Left kidney (tissue), 8 donors: ENCODE measurements at places on chromosomes 5 and 9.

DNA sequence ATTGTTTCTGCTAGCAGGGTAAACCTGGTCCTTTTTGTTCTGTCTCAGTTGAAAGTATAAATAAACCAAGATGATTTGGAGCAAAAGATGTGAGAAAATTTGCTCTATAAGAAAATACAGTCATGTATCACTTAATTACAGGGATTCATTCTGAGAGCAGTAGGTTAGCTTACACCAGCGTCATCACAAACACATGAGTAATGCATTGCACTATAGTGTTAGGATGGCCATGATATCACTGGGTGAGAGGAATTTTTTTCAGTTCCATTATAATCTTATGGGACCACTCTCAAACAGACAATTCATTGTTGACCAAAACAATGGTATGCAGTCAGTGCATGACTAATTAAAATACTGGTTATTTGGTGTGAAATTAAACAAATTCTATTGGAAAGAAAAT is 430.9 kb downstream of the CHSY3 start:
- DNase-seq: no peak

DNA sequence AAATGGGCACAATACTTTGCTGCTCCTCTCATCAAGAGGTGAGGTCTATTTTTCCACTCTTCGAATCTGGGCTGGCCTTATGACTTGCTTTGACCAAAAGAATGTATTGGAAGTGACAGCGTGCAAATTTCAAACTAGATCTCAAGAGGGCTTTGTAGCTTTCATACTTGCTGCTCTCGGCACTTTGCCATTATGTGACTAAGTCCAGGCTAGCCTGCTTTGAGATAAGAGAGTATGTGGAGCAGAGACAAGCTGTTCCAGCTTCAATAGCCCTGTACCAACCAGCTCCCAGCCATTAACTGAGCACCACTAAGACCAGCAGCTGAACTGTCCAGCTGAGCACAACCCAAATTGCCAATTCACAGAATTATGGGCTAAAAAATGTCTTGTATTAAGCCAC is 124.6 kb downstream of the ACER2 start:
- DNase-seq: no peak

- no peak for DNase-seq
Measured at GRCh38 chr9:134624137-134624591, 17.4 kb upstream of the COL5A1 start.

GRCh38 chr5:93621327-93621798 is 38.3 kb downstream of the NR2F1 start:
- DNase-seq: peak; percentile 80

DNA sequence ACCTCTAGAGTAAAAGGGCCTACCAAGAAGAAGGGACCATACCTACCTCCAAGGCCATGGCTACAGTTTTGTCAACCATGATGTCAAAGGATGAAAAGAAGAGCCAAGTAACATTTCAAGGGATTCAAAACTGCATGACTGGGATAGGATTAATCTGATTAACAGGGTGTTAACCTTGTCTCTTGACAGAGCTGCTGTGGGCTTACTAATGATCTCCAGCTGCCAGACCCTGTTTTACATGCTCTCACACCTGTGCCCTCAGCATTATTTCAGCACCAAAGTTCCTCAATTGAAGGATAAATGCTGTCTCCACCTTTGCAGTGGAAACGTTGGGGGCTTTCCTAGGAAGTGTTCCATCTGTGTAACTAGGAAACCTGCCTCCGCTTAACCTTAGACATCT is 78.3 kb downstream of the DMAC1 start:
- no peak for DNase-seq

DNA sequence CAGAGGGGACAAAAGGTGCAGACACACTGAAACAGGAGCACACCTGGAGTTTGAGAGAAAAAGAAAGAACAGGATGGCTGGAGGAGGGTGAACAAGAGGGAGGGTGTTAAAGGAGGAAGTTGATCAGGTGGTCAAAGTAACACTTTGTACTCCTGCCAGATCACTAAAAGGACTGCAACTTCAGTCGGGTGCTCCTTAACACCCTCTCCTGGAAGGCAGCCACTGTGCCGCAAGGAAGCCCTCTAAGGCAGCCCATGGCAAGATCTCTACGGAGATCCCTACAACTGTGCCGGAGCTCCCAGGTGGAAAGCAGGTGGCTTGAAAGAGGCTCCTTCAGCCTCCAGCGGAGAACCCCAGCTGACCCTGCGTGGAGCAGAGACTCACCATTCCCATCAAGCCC is 124.4 kb upstream of the MSX2 start:
- no peak for DNase-seq

DNA sequence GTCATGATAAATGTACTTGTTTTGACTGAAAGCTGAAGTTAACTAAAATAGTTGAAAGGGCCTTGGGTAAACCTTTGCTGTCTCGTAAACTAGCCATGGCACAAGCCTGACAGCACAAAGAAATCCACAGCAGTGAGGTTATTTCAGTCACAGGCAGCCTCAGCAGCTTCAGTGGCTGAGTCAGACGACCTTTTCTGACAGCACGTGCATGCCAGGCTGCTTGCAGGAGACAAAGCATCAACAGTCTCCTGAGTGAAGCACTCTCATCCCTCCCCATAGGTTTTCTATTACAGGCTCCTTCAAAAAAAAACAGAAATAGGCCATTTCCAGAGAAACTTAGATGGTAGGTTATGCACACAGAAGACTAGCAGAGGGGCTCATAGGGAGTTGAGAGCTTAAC is 34.6 kb downstream of the OXCT1 start:
- peak; percentile 17 for DNase-seq

DNA sequence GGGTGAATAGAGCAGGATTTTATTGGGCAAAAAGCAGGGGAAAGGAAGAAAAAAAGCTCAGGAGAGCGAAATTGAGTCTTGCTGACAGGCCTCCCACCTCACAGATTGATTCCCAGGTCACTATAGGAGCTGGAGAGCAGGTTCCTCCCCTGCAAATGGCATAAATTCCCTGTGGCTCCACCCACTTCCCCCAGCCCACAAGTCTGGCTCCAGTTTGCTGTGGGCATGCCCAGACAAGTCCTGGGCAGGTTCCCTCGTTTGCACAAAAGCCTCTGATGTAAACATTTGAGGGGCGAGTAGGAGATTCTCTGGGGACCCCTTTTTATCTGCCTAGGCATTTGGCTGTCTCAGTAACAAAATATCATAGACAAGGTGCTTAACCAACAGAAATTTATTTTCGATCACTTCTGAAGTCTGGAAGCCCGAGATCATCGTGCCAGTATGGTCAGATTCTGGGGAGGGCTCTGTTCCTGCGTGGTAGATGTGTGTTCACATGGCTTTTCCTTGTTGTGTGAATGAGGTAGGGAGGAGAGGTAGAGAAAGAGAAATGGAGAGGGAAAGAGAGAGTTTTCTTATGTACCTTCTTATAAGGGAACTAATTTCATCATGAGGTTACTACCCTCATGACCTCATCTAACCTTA is 614.5 kb downstream of the MAT2B start:
- peak; percentile 24 for DNase-seq

DNA sequence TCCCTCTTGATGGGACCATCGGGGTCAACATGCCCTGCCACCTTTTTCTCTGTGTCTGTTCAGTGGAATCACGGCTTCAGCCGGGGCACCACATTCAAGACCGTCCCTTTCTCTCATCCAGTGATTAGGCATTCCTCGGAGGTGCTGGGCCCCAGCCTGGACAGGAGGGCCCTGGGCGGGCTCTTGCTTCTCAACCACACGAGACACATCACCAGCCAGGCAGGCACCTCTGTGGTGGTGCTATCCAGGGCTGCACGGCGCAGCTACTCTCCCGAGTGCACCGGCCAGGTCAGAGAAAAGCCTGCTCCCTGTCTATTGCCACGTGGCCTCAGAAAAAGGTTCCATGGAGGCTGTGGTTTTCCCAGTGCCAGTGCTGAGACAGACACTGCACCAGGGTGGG is 255.2 kb upstream of the IRX1 start:
- DNase-seq: no peak

- DNase-seq: no peak
Measured at GRCh38 chr5:141503681-141504080, 14.8 kb downstream of the PCDHGC5 start.

GRCh38 chr5:64773533-64773932 is 4.8 kb downstream of the CWC27 start:
- DNase-seq: no peak

GRCh38 chr5:159549046-159549445 is 218.8 kb upstream of the IL12B start:
- no peak for DNase-seq

- DNase-seq: no peak
Measured at GRCh38 chr9:134262035-134262434, 64.2 kb upstream of the RXRA start.

DNA sequence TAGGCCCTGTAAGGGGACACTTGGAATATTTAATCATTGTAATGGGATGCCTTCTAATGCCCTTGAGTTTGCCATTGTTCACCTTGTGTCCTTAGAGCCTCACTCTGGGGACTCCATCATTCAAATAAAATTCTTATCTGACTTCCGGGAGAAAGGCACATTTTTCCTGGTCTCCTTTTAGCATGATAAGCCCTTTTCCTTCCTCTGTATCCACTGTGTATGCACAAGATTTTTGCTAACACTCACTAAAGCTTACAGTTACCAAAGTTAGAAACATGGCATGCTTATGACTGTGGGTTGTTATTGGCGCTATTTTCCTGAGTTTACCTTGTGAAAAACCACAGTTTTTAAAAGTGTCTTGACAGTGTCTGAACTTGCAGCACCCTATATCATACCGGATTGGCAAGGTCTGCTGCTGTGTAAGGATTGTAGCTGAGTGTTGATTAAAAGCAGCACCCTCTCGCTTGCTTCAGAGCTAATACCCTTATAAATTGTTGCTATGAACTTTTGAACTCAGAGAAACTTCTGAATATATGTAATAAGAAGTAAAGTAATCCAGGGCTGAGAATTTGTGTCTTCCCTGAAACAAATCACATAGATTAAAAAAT is 46.4 kb downstream of the SNCAIP start:
- no peak for DNase-seq

DNA sequence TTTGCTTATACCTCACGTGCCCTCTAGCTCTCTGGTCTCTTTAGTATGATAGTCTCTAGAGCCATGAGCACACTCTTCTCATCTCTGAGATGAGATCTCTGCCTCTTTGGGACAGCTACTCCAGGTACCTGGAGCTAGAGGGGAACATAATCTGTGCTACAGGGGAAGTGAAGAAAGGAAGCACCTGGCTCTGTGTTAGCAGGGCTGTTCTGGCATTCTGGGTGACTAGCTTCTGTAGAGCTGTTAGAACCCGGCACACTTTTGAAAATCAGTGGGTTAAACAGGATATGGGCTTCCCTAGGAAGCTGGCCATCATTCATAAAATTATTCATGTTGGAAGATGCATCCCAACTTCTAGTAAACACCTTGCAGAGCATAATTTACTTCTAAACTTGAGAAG is 224.8 kb downstream of the MCTP1 start:
- DNase-seq: no peak

GRCh38 chr5:72387985-72388384 is 67.8 kb downstream of the PTCD2 start:
- no peak for DNase-seq

DNA sequence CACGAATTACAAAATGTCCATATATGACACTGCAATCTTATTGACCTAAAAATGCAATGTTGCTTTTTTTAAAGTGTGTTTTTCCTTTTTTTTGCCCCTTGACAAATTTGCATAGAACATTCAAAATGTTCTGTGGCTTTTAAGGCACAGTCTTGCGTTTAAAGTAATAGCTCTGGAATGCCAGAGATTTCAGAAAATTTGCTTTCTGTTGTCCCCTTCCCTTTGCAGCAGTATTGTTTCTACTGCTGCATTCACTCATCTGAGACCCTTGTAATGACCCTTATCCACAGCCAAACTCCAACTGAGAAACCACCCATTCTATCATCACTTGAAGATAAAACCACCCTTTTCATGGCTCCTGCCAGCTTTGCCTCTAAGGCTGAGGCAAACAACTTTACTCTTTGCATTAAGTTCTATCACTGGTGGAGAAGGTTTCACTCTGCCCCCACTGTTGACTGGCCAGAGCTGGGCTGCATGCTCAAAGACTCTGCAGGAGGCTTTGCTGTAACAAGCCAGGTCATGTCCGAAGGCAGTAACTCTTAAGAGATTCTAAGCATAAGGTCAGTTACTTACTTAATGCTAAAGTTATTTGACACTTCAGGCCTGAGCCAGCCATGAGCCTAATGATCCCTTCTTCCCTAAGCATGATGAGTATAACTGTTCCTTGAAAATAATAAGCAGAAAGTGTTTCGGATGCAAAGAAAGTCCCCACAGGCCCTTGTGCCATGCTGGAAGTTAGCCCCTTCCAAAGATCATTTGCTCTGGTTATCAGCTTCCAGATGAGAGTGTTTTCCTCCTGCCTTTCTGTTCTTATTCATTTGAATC is 101.9 kb downstream of the CD180 start:
- DNase-seq: no peak

DNA sequence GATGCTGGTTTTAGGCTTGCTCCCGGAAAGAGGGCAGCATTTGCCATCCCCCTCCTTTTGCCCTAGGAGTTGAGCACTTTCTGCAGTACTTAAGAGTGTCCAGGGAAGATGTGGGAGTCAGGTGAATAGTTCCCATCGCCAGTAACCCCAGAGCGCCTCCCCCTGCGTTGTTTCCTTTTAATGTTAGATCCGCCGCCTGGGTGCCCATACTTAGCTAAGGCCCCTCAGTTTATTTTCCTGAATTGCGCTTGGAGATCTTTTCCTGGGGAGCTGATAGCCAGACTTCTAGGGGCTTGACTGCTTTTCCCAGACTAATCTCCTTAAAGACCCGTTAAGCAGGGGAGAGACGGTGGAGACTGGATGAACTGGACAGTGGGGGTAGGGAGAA is 377 bp upstream of the PCDHAC2 start:
- DNase-seq: peak; percentile 10

GRCh38 chr5:164885179-164885578 is 1379.8 kb downstream of the MAT2B start:
- DNase-seq: no peak

- no peak for DNase-seq
Measured at GRCh38 chr9:137310189-137311052, 8.3 kb upstream of the NRARP start.

DNA sequence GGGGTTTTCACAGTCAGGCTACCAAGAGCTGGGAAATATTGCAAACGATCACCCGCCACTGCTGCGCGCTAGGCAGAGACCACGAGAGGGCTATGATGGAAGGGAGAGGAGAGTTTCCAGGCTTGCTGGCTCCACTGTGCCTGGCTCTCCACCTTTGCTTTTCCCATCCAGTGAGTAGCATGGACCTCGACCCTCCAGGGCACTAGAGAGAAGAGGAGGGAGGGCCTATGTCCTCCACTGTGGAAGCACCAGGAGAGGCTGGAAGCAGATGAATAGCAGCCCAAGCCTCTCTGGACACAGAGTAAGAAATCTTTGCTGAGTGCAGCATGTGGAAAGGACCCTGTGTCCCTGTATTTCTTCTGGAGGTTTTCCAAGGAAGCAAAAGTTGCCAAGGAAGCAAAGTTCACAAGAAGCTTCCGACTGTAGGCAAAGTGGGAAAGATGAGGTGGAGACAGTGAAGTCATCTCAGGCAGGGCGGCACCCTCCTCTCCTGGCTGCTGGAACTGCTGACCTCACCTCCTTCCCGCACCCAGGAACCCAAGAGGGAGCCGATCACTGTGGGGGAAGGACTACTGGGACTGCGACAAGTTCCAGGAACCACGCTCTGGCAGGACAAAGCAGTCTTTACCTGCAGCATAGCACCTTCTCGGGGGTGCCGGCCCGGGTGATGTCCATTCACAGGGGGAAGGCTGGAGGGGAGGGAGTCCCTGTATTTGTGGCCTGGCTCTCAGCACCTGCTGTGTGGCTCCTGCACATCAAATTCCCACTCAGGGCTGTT is 79.6 kb downstream of the CSNK1A1 start:
- no peak for DNase-seq

- no peak for DNase-seq
Measured at GRCh38 chr9:137075275-137075775, 2.0 kb upstream of the UAP1L1 start.
